Activated CD4-positive, alpha-beta T cell treated with anti-CD3 and anti-CD28 coated beads for 1 hour (primary cell): ENCODE measurements at places on chromosomes 7 and 10.

GRCh38 chr10:97596101-97597082 lies 6.9 kb downstream of the C10orf62 start:
- DNase-seq = no peak

- no peak for DNase-seq
These were observed 85.1 kb upstream of the BMPER start for GRCh38 chr7:33820206-33820605.

GRCh38 chr10:62583876-62584615 lies 209.9 kb downstream of the ZNF365 start:
- DNase-seq = no peak

DNA sequence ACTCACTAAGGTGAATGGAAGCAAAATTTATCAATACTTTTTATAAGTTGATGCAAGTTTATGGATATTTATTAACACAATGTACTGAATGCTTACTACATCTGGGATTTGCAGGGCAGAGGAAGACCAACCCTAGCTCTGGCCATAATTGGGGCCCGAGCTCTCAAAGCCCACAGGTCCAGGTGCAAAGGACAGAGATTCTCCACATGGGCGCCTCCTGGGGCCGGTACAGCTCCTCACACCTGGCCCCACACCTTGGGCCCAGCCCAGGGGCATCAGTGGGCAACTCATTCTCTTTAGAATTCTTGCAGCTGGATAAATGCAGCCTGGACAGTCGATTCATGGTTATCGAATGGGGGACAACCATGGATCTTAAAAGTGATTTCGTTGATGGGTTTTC lies 47.1 kb downstream of the CALML3 start:
- no peak for DNase-seq

DNA sequence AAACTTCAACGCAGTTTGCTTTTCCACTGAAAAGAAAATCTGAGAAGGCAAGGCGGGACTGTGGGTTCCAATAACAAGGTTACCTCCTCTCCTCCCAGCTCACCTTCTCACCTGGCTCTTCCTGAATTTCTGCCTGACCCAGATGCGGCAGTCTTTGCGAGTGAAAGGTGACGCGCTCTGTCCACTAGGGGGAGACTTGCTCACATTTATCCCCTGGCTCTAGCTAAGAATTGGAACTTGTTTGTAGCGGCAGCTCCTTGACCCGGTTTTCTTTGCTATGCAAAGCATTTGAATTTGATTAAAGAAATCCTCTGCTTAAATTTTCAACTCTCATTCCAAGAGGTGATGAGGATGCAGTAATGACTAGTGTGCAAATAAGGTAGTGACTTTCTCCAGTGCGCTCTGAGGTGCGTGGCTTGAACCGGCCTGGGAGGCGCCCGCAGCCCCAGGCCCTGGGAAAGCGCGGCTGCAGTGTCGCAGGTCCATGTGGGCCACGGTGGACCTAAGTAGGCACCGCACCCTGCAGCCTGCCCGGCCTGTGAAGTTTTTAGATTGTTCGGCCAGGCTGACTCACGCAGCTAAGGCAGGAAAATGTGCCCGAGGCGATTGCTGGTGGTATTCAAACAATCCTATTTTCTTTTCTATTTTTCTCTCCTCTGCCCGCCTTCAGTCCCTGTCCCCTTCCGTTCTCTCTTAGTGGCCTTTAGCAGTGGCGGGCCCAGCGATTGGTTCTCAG lies 336.9 kb upstream of the NPSR1 start:
- DNase-seq = peak; percentile 8

DNA sequence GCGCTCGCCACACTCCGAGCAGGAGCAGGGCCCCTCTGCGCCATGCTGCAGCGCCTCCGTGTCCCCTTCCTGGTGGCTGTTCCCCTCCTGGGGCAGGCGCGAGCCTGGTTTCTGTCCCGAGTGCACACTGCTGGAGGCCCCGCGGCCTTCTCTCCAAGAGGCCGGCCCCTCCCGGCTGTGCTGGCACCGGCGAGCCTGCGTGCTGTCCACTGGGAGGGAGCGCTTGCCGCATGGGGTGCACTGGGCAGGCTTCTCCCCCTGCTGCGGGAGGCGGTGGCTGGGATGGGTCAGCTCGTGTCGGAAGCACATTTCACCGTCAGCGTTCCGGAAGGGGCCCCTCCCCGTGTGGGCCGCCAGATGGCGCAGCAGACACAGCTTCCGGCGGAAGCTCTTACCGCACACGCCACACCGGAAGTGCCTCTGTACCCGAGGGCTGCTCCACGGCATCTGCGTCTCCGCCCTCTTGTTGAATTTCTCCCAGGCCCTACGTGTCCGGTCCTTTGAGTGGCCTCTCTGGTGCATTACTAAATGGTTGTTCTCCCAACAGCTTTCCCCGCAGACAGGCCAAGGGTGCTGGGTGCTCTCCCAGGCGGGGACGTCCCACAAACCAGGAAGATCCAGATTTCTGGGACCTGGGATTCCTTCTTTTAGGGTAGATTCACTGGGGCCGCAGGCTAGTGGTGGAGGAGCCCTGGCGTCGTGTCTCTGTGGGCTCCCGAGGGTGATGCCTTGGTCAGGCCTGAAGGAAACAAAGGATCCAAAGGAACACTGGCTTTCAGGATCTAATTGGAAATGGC lies 18.7 kb downstream of the ZNF786 start:
- DNase-seq = peak; percentile 33

DNA sequence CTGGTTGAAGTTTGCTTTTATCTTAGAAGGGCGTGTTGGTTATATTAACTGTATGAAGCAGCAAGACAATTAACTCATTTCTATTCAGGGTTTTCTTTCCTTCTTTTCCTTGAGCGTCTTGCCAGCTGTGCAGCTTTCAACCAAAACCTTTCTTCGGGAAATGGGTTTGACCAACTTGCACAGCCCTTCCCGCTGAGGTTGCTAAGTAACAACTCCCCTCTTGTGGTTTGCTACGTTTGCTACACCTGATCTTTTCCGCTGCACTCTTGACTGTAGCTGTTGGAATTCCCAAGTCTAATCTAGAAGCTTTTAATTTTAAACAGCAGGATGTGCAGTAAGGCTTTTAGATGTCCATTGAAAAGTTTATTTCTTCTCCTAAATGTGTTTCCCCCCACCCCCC lies 116.9 kb downstream of the CDCA7L start:
- DNase-seq = no peak

DNA sequence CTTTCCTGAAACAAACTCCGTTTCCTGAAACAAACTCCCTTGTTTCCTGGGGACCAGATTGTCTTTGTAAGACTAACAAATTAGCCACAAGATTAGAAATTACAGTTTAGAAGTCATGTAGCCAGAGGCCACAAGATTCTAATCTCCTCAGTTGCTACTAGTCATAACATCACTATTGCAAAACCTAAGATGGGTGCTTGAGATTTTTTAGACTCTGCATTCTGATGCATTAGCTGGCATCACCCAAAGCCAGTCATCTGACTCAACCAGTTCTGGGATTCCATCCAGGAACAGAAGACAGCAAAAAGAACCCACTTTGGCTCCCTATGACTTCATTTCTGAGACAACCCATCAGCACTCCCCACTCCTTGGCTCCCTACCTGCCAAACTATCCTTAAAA lies 367.9 kb upstream of the MBL2 start:
- no peak for DNase-seq
